ENCODE measurements at places on chromosomes 5 and 9. TPM values are rescaled to one million over a fixed set of nuclear protein-coding genes. Genes with fewer than 3 reads are reported as not detected.

ABHD17B gene
- 63.8 TPM for total RNA-seq

GRCh38 chr5:147169901-147170300 lies 64.9 kb upstream of the STK32A start:
- DNase-seq: no peak

- no peak for DNase-seq
Observed at GRCh38 chr5:155871623-155872022, 455.3 kb upstream of the SGCD start.

DNA sequence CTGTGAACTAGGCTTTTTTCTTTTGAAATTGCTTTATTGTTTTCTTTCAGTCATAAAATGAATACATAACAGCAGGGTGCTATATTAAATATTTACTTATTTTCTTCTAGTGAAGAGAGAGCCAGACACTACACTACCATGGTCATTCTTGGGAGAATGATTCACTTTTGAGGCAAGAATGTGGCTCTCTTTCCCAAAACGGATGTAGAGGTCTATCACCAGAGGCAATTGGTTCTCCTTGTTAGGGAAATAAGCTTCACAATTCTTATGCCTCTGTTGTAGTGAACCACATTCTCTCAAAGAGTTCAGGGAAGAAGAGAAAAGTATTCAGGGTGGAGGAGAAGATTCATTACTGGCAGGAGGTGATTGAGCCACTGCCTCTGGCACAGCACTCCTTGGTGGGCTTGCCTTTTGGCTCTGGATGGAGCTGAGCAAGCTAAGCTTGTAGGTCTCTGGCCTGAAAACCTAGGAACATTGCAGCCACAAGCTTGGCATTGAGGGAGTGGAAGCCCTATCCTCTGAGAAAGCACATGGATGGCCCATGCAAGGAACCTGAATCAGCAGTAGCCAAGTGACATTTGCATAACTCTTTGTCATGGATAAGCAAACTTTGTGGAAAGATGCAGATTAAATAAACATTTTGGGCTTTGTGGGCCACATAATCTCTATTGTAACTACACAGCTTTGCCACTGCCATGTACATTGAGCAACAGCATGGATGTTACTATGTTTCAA lies 179.0 kb upstream of the TNC start:
- DNase-seq: no peak

CDC37L1 gene
- 7.7 TPM for total RNA-seq

DNA sequence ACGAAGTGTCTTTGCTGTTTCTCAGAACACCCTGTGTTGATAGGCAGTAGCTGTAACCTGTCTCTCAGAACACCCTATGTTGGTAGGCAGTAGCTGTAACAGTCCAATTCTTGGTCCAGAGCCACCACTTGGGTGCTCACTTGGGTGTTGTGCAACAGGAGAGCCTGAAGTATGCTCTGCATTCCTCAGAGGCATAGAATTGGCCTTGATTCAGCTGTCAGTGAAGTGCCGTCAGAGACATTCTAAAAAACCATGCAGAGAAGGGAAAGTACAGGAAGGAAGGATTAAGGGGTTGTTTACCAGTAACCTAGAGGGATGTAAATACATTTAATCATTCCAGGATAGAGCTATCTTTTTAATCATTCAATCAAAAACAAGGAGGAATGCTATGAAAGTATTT lies 231.2 kb downstream of the ARRDC3 start:
- no peak for DNase-seq

PLCXD3 gene
- 0.64 TPM for total RNA-seq

GRCh38 chr9:91392435-91392834 lies 30.7 kb upstream of the AUH start:
- no peak for DNase-seq

PAEP gene
- total RNA-seq: not detected

NSA2 gene
- 51.3 TPM for total RNA-seq

PTGS1 gene
- total RNA-seq: 1.8 TPM

- DNase-seq: no peak
Observed at GRCh38 chr9:83068414-83068813, 5.5 kb upstream of the RASEF start.

DNA sequence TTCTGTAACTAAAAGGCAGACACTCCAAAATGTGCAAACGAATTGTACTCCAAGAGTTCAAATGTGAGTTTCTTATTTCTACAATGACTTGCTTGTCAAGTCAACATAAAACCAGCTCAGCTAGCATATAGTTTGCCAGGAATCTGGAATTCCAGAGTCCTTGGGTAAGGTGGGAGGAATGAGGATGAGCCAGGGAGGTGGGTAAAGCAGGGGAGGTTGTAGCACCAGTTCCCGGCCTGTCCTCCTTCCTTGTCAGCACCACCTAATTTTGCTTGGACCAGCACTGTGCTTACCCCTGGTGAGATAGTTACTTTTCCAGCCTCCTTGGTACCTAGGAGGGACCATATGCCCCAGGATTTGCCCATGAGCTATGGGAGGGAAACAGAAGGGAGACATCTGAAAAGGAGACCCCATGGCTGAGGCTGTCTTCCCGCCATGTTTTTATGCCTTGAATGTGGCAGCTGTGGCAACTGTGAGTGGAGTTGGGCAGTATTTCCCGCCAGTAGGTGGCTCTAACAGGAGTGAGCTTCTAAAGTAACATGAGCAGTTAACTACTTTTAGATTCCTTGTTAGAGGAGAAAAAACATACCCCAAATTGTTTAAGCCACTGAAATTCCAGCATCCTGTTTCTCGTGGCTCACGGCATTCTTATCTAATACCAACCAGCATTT lies 302.5 kb downstream of the TENT4A start:
- no peak for DNase-seq

DNA sequence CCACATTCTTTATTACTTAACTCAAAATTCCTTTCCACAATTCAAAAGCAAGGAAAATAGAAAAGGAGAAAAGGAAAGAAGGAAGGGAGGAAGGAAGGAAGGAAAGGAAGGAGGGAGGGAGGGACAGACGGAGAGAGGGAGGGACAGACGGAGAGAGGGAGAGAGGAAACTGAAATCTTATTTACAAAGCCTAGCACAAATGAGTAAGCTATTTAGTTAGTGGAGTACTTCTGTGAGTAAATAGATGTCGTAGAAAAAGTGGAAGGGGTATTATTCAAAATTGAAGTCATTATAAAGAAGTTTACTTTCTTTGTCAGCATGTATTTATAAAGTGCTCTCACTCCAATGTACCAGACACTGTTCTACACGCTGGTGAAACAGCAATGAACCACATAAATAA lies 177.9 kb downstream of the CETN3 start:
- no peak for DNase-seq

FAXDC2 gene
- 5.0 TPM for total RNA-seq

- peak; percentile 41 for DNase-seq
Observed at GRCh38 chr5:58451732-58452565, 7.9 kb downstream of the PLK2 start.

DNA sequence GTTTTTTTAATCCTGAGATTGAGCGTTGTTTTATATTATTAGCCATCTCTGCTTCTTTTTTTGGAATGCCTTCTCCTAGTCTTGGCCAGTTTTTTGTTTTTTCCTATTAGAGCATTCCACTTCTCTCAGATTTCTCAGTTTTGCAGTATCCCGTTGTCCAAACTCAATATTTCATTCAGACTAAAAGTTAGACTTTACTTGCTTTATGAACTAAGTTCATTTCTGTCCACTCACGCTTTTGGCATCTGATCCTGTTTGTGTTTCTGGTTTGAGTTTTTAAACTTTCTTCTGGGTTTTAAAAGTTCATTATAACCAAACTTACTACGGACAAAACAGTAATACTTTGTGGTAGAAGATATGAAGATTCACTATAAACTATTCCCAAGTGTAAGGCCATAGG lies 288.3 kb upstream of the MPDZ start:
- DNase-seq: no peak

DNA sequence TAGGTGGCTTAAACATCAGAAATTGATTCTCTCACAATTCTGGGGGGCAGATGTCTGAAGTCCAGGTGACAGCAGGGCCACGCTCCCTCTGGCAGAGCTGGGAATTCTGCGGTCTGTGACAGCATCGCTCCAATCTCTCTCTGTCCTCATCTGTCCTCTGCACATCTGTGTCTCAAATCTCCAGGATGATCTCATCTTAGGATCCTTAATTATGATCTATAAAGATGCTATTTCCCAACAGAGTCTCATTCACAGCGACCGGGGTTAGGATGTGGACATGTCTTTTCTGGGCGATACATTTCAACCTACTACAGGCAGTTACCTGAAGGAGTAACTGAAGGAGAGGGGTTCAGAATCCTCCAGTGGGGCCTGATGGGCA lies 31.4 kb downstream of the ANKRD33B start:
- DNase-seq: no peak

ACO1 gene
- 41.8 TPM for total RNA-seq

GRCh38 chr9:104279535-104280177 lies 185.5 kb downstream of the SMC2 start:
- DNase-seq: no peak

- DNase-seq: no peak
Observed at GRCh38 chr5:117732264-117732663, 1157.6 kb upstream of the SEMA6A start.

ANXA1 gene
- 583 TPM for total RNA-seq

SLCO4C1 gene
- total RNA-seq: not detected

LURAP1L gene
- total RNA-seq: 2.5 TPM

GRCh38 chr5:17218353-17219005 lies 1.0 kb downstream of the BASP1 start:
- DNase-seq: no peak

- no peak for DNase-seq
Observed at GRCh38 chr9:96524045-96524444, 74.1 kb downstream of the HABP4 start.

GRCh38 chr5:72529383-72529782 lies 22.2 kb upstream of the ZNF366 start:
- no peak for DNase-seq

DNA sequence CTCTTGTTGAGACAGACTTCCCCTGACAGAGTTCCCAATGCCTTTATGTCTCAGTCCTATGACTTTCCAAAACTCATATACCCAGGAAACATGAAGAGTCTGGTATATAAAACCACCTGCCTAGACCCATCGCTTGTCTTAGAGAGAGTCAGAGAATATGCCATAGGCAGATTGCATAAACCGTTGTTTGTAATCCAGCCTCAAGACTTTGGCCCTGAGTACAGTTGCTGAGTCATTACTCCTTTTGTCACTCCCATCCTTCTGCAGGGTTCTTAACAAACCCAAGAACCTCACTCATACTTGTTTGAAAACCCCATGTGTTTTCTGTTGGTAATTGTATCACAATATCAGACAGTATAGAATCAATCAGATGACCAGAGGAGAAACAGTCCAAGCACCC lies 616.3 kb downstream of the SLCO4C1 start:
- DNase-seq: no peak

DNA sequence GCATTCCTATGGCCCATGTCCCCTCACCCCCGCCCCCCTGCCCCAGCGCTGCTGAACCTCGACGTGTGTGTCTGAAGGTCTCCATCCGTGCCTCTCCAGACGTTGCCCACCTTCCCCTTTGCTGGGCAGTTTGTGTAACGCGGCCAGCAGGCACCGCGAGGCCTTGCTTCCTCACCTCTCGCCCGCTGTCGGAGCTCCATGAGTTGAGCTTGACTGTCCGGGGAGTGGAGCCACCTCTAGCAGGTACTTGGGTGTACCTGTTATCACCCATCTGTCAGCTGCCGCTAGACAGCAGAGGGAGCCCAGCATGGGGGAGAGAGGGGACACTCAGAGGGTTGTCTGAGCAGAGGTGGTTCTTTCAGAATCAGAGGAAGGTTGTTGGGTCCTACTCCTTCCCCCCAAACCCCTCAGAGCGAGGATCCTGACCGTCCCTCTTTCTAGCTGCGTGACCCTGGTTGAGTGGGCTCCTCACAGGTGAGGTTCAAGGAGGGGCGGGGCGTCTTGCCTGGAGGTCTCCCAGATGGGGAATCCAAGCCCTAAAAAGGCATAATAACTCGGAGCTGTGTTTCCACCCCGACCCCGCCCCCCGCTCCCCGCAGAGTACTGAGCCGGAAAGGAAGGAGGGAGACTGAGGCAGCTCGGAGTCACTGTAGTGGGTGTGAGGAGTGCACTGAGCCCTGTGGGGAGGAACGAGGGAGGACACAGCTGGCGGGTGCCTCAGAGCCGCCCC lies 184.7 kb downstream of the C9orf50 start:
- no peak for DNase-seq
